ENCODE measurements at places on chromosomes 11 and 22. TPM values are rescaled to one million over a fixed set of nuclear protein-coding genes. Genes with fewer than 3 reads are reported as not detected.

The MGAT3 gene
- total RNA-seq, result 30.0 TPM

The PRR33 gene
- not detected for total RNA-seq

The MS4A14 gene
- total RNA-seq, result 0.59 TPM

The PRODH gene
- total RNA-seq, result 14.4 TPM

The LIF gene
- 0.20 TPM for total RNA-seq

The OR5A1 gene
- not detected for total RNA-seq

The USP2 gene
- total RNA-seq, result 3.8 TPM

The LRRC32 gene
- total RNA-seq, result 31.8 TPM

The MS4A12 gene
- not detected for total RNA-seq

DNA sequence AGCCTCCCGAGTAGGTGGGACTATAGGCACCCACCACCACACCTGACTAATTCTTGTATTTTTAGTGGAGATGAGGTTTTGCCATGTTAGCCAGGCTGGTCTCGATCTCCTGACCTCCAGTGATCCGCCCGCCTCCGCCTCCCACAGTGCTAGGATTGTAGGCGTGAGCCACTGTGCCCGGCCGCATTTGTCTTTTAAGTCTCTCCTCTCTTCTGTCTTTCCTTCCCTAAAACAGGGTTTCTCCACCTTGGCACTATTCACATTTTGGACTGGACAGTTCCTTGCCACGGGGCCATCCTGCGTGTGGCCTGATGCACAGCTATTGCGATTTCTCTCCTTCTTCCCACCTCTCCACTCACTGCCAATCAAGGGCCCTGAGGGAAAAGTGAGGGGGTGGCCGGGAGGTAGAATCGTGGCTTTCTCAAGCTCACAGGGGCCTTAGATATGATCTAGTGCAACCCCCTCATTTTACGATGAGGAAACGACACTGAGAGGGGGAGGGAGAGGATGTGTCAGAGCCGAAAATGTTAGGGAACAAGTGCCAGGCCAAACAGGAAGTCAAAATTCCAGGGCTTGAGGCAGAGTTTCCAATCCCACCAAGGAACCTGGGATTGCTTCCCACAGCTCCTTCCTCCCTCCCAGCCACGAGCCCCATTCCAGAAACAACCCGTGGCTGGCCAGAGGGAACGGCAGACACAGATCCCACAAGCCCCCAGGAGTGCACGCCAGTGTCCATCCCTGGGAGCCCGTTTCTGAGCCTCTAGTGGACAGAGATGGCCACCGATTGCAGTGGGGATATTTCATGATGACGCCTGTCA lies 21.2 kb downstream of the SCGB1A1 start:
- no peak overlapping the region for H3K4me3 ChIP-seq
- H3K4me1 ChIP-seq, result peaks cover 30% of the 10 kb centered on the region
- peak; percentile 56 for DNase-seq
- H3K27ac ChIP-seq, result peak overlapping the region; percentile 69
- H3K36me3 ChIP-seq, result no peaks in the 10 kb centered on the region

GRCh38 chr11:20597154-20597679 lies 2.2 kb upstream of the SLC6A5 start:
- H3K4me1 ChIP-seq, result peaks cover 37% of the 10 kb centered on the region
- DNase-seq, result no peak
- peak overlapping the region; percentile 14 for H3K4me3 ChIP-seq
- H3K27ac ChIP-seq, result peak overlapping the region; percentile 25

GRCh38 chr11:113881856-113882255 lies 6.5 kb upstream of the USP28 start:
- H3K27me3 ChIP-seq, result no peaks in the 10 kb centered on the region
- H3K27ac ChIP-seq, result no peak overlapping the region
- H3K4me3 ChIP-seq, result no peak overlapping the region
- H3K36me3 ChIP-seq, result no peaks in the 10 kb centered on the region
- H3K4me1 ChIP-seq, result no peaks in the 10 kb centered on the region
- no peak for DNase-seq

- no peak for DNase-seq
- H3K27me3 ChIP-seq, result no peaks in the 10 kb centered on the region
- peaks cover 20% of the 10 kb centered on the region for H3K4me1 ChIP-seq
- H3K27ac ChIP-seq, result no peak overlapping the region
These were observed 334.1 kb downstream of the SHANK2 start for GRCh38 chr11:70918242-70918641.

GRCh38 chr11:35735903-35736302 lies 73.3 kb downstream of the TRIM44 start:
- H3K27me3 ChIP-seq, result no peaks in the 10 kb centered on the region
- no peak overlapping the region for H3K27ac ChIP-seq
- H3K4me3 ChIP-seq, result no peak overlapping the region

- no peak overlapping the region for H3K27ac ChIP-seq
- no peak for DNase-seq
- H3K27me3 ChIP-seq, result no peaks in the 10 kb centered on the region
- no peaks in the 10 kb centered on the region for H3K36me3 ChIP-seq
- H3K4me3 ChIP-seq, result no peak overlapping the region
These were observed 1.4 kb downstream of the TRIM34 start for GRCh38 chr11:5626196-5626595.

DNA sequence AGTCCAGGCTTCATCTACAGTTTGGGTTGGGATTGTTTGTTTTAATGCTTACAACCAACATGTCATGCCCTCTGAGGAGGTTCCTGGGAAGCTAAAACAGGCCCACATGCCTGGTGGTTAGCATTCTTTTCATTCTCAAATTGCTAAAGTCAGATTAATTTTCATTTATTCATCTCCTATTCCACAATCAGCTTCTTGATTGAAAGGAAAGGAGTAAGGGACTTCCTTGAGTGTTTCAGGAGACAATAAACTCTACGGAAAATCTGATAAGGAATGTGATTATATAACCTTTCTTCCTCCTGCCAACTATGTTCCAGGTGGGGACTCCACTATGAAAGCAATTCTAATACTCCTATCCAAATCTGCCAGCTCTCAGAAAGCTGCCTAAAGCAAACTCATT lies 30.8 kb downstream of the MRTFA start:
- H3K27me3 ChIP-seq, result no peaks in the 10 kb centered on the region
- DNase-seq, result no peak
- no peak overlapping the region for H3K4me3 ChIP-seq
- H3K36me3 ChIP-seq, result no peaks in the 10 kb centered on the region
- H3K4me1 ChIP-seq, result peaks cover 3% of the 10 kb centered on the region

GRCh38 chr11:78438298-78438975 lies 20.8 kb upstream of the GAB2 start:
- no peaks in the 10 kb centered on the region for H3K27me3 ChIP-seq
- peaks cover 7% of the 10 kb centered on the region for H3K36me3 ChIP-seq
- no peak overlapping the region for H3K27ac ChIP-seq

- no peak for DNase-seq
- H3K4me1 ChIP-seq, result peaks cover 25% of the 10 kb centered on the region
- H3K27me3 ChIP-seq, result peaks cover 3% of the 10 kb centered on the region
These were observed 131.6 kb upstream of the HSD17B12 start for GRCh38 chr11:43548916-43549315.

GRCh38 chr11:104433751-104434150 lies 269.8 kb upstream of the PDGFD start:
- no peak for DNase-seq
- no peaks in the 10 kb centered on the region for H3K4me1 ChIP-seq
- no peaks in the 10 kb centered on the region for H3K36me3 ChIP-seq
- H3K27ac ChIP-seq, result no peak overlapping the region

- no peak for DNase-seq
- H3K4me3 ChIP-seq, result no peak overlapping the region
- H3K27me3 ChIP-seq, result no peaks in the 10 kb centered on the region
- H3K36me3 ChIP-seq, result no peaks in the 10 kb centered on the region
- no peaks in the 10 kb centered on the region for H3K4me1 ChIP-seq
These were observed 66.1 kb downstream of the SLC36A4 start for GRCh38 chr11:93131709-93132108.

DNA sequence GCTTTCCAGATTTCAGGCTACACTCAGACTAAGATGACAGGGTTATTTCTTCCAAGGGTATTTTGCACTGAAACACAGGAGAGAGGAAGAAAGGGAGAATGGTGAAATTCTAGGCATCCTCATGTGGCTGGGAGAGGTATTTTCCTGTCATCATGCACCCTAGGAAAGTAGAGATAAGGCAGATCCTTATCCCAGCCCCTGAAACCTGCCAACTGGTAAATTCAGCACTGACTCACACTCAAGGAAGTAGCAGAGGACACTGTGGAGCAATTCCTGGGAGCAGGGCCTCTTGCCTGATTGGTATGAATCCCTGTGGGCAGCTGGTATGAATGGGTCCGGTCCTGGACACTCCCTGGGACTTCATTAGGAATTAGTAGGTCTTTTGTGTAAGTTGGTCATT lies 37.6 kb upstream of the SLC5A1 start:
- H3K36me3 ChIP-seq, result no peaks in the 10 kb centered on the region
- H3K4me1 ChIP-seq, result no peaks in the 10 kb centered on the region
- no peak overlapping the region for H3K4me3 ChIP-seq
- DNase-seq, result no peak
- H3K27me3 ChIP-seq, result no peaks in the 10 kb centered on the region

DNA sequence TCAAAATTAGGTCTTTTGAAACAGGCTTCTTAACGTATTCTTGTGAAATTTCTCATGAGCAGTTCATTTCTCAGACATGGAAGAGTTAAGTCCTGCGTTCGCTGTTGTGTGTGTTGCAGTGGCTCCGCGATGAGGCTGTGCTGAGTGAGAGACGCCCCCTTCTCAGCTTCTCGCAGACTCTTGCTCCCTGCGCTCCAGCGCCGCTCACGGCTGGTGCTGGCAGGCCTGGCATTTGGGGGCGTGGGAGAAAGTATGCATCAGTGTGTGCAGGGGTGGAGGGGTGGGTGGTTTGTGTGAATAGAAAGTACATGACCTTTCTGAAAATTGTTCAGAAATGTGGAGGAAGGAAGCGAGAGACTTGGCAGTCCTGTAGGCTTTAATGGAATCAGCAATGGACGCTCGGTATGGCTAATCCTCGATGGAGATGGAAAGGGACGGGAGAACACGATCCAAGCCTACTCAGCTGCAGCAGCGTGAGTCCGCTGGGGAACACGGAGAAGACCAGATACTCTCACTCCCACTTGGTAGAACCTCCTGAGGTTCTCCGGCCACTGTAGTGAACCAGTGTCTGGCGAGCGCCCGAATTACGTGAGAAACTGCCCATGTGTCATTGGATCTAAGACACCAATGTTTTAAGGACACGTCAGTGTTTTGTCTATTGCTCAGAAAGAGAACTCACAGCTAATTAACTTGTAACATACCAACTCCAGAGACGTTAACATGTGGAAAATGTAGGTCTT lies 5.9 kb downstream of the TAB1 start:
- peak overlapping the region; percentile 79 for H3K27ac ChIP-seq
- H3K4me3 ChIP-seq, result peak overlapping the region; percentile 32
- no peaks in the 10 kb centered on the region for H3K27me3 ChIP-seq
- peaks cover 33% of the 10 kb centered on the region for H3K4me1 ChIP-seq
- peaks cover 10% of the 10 kb centered on the region for H3K36me3 ChIP-seq

GRCh38 chr11:10275714-10276113 lies 18.3 kb downstream of the SBF2 start:
- H3K27me3 ChIP-seq, result no peaks in the 10 kb centered on the region
- no peak overlapping the region for H3K27ac ChIP-seq
- H3K4me1 ChIP-seq, result no peaks in the 10 kb centered on the region

DNA sequence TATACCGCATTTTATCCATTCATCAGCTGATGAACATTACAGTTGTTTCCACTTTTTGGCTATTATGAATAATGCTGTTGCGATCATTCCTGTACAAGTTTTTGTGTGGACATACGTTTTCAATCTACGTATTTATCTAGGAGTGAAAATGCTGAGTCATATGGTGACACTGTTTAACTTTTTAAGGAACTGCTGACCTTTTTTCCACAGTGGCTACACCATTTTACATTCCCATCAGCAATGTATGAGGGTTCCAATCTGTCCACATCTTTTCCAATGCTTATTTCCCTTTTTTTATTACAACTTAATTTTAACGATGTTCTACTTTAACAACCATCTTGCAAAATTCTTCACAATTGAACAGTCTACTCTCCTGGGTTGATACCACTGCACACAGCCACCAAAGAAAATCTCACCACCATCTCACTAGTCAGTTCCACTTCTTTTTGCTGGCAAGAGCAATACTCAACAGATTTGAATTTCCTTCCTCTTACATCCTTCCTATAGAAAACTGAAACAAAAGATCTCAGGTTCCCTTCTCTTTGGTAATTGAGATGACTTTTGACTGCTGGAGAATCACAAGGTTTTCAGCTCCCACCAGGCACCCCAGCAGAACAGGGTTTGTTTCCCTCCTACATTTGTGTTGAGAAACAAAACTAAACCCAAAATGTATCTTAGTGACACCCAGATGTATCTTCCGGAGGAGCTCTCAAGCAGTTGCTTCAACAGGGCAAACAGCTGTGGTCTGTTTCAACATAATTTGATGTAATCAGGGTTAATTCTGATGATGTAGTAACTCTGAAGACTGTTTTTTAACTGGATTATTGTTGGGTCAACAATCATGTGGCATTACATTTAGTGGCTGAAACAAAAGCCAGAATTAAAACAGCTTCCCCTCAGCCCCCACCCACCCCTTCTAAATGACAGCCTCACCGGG lies 7.0 kb upstream of the GAB2 start:
- no peaks in the 10 kb centered on the region for H3K36me3 ChIP-seq
- no peaks in the 10 kb centered on the region for H3K27me3 ChIP-seq
- no peak overlapping the region for H3K27ac ChIP-seq
- peaks cover 12% of the 10 kb centered on the region for H3K4me1 ChIP-seq
- DNase-seq, result no peak

DNA sequence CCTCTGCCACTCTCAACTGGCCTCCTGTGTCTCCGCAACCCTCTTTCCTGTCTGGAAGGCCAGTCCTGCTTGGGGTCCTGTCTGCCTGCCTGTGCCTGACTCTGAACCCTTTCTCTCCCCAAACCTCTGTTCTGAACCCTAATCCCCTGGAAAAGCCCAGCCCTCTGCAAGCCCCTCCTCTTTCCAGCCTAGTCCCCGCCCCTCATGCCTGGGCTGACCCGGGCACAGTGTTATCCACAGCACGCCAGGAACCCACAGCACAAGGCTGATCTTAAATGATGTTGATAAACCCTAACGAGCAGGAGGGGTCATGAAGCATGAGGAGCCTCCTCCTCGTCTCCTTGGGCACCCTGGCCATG lies at the start of gene IFITM10:
Gene IFITM10, minus strand, starts transcription at position 115 of the 359 bp plus-strand sequence. CDS start 153 bp downstream, outside the sequence.
- H3K4me1 ChIP-seq, result peaks cover 60% of the 10 kb centered on the region
- peaks cover 7% of the 10 kb centered on the region for H3K27me3 ChIP-seq
- no peak within 1 kb of the TSS for H3K27ac ChIP-seq
- H3K36me3 ChIP-seq, result peaks cover 63% of the 10 kb centered on the region
- H3K4me3 ChIP-seq, result peak within 1 kb of the TSS; percentile 21

DNA sequence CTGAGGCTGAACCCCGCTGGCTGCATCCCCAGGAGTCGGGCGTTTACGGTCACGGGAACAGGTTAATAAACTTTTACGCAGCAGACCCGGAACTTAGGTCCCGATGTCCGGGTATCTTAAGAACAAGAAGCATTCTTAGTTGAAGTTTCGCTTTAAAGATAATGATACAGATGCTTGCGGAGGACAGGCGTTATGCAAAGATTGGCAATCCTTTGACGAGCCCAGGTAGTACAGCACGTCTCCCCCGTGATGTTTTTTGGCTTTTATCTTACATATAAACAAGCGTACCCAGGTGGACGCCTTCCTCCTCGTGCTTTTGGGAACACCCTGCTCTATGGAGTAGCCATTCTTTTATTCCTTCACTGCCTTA lies 871 bp upstream of the TOLLIP start:
- no peaks in the 10 kb centered on the region for H3K27me3 ChIP-seq
- H3K27ac ChIP-seq, result peak overlapping the region; percentile 88
- peaks cover 25% of the 10 kb centered on the region for H3K36me3 ChIP-seq
- H3K4me1 ChIP-seq, result peaks cover 45% of the 10 kb centered on the region

GRCh38 chr11:126282736-126283591 lies at the start of gene TIRAP:
TSS of gene TIRAP (plus strand) at chr11:126283093. CDS start at chr11:126290895, 7,802 bp downstream.
- H3K4me3 ChIP-seq, result peak within 1 kb of the TSS; percentile 75
- peak; percentile 49 for DNase-seq
- H3K36me3 ChIP-seq, result peaks cover 2% of the 10 kb centered on the region
- no peaks in the 10 kb centered on the region for H3K27me3 ChIP-seq
- peaks cover 33% of the 10 kb centered on the region for H3K4me1 ChIP-seq
- peak within 1 kb of the TSS; percentile 85 for H3K27ac ChIP-seq

Measured in spinal cord (tissue), 10 donors.